ENCODE measurements at places on chromosomes 7 and 10. TPM values are rescaled to one million over a fixed set of nuclear protein-coding genes. Genes with fewer than 3 reads are reported as not detected.

The PROSER2 gene
- total RNA-seq = 9.5 TPM

The MYPN gene
- total RNA-seq = not detected

The LRIT1 gene
- total RNA-seq = not detected

The ACSL5 gene
- 16.7 TPM for total RNA-seq

The CALML3 gene
- total RNA-seq = not detected

The HABP2 gene
- total RNA-seq = not detected

The DNAJB12 gene
- 39.5 TPM for total RNA-seq

The CYP26C1 gene
- total RNA-seq = not detected

The OIT3 gene
- not detected for total RNA-seq

The GRID1 gene
- 0.85 TPM for total RNA-seq

The PVRIG gene
- total RNA-seq = not detected

The KIF20B gene
- total RNA-seq = 9.9 TPM

The SYCE1 gene
- not detected for total RNA-seq

The AKAP9 gene
- total RNA-seq = 49.8 TPM

The RSPH10B2 gene
- total RNA-seq = not detected

The MRC1 gene
- 62.6 TPM for total RNA-seq

The KLF14 gene
- not detected for total RNA-seq

The RAMP3 gene
- 123 TPM for total RNA-seq

The INA gene
- total RNA-seq = not detected

The STX1A gene
- 10.3 TPM for total RNA-seq

Data from thoracic aorta (tissue), 2 donors.